Activated CD4-positive, alpha-beta T cell treated with anti-CD3 and anti-CD28 coated beads for 36 hours (primary cell): ENCODE measurements at places on chromosomes 7 and 10. TPM values are rescaled to one million over a fixed set of nuclear protein-coding genes. Genes with fewer than 3 reads are reported as not detected.

Gene GSDME
- total RNA-seq, result 6.2 TPM

Gene CPVL
- not detected for total RNA-seq

Gene NACAD
- total RNA-seq, result 0.21 TPM

Gene LRIT1
- total RNA-seq, result not detected

Gene ATAD1
- 46.8 TPM for total RNA-seq

Gene AKR1E2
- total RNA-seq, result 9.8 TPM

GRCh38 chr7:26853788-26854393, 10.5 kb downstream of the SKAP2 start:
- DNase-seq, result no peak

GRCh38 chr7:30549931-30550493, 44.7 kb upstream of the GARS1 start:
- no peak for DNase-seq
